SHP77 (cell line): ENCODE measurements at places on chromosomes 13 and 19.

DNA sequence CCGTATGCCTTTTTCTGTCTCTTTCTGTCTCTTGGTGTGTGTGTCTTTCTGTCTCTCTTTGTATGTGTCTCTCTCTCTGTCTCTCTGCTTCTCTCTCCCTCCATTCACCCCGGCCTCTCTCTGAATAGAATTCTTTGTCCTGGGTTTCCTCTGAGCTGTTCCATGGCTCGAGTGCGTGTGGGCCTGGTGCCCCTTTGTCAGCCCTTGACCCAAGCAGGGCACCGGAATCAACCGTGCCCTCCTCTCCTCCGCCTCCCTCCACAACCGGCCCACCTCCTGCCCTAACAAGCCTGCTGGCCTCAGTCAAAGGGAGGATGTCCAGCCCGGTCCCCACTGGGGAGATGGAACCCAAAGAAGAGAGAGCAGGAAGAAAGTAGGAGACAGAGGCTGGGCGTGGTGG, 3.2 kb downstream of the AXL start:
- no peak for DNase-seq

DNA sequence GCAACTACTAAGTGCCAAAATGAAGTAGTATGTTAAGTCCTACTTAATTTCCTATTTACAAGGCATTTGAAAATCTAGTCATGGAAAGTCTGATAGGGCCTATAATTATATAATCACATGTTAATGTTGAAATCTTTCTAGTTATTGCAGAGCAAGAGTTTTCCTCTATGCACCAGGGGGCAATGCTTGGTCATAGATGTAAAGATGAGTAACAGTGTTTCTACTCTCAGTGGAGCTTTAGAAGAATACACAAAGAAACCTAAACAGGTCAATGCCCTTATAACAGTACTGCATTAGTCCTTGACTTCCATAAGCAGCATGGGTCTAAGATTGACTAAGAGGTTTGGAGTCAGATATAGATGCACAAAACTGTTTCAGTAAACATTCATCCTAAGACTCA, 218.7 kb downstream of the KCTD12 start:
- no peak for DNase-seq

- no peak for DNase-seq
Observed at GRCh38 chr19:39428283-39429112, 7.3 kb downstream of the RPS16 start.

- no peak for DNase-seq
Observed at GRCh38 chr13:46178143-46178542, 3.8 kb downstream of the LCP1 start.

- DNase-seq = no peak
Observed at GRCh38 chr13:109670776-109671175, 115.6 kb downstream of the IRS2 start.
